ENCODE measurements at places on chromosomes 5 and 9.
A peak's percentile ranks its signal among the peaks of the same experiment; 100 is the strongest.

DNA sequence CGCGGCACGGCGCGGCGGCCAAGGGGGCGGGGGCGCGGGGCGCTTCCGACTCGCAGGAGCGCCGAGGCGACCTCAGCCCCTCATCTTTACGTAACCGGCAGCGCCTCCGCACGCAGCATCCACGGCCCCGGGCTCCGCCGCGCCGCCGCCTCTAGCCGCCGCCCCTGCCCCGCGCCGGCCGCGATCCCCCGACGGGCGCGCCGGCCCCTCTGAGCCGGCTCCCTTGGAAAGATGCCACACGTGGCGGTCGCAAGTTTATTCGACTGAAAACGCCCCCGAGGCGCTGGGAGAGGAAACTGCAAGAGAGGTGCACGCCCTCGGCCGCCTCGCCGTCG, 1.0 kb downstream of the KLF9 start:
- no peak for DNase-seq

- no peak for DNase-seq
Observed at GRCh38 chr5:80223561-80223960, 32.3 kb downstream of the SERINC5 start.

GRCh38 chr5:91556-92263, at the start of gene PLEKHG4B:
TSS of gene PLEKHG4B (plus strand) at chr5:92168. CDS start at chr5:92232, 64 bp downstream.
- peak; percentile 37 for DNase-seq

DNA sequence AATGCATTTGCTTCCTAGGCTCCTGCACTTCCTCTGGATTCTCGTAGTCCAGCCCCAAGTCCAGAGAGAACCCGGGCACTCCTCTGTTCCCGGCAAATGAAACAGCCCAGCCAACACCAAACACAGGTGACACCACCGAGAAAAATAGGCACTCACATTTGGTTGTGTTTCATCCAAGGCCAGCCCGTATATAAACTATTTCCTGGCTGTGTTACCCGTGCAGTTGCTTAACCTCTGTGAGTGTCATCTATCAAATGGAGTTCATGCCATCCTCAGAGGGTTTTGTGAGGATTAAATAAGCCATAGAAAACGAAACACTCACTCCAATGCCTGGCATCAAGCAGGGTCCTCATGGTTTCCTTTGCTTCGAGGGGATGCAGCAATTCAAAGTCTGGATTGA, 115.2 kb downstream of the BOD1 start:
- peak; percentile 36 for DNase-seq
